ENCODE measurements at places on chromosomes 5 and 9.

GRCh38 chr9:129731477-129732085 lies 21.3 kb downstream of the PTGES start:
- DNase-seq, result no peak

GRCh38 chr5:9174446-9174845 lies 371.4 kb downstream of the SEMA5A start:
- no peak for DNase-seq

DNA sequence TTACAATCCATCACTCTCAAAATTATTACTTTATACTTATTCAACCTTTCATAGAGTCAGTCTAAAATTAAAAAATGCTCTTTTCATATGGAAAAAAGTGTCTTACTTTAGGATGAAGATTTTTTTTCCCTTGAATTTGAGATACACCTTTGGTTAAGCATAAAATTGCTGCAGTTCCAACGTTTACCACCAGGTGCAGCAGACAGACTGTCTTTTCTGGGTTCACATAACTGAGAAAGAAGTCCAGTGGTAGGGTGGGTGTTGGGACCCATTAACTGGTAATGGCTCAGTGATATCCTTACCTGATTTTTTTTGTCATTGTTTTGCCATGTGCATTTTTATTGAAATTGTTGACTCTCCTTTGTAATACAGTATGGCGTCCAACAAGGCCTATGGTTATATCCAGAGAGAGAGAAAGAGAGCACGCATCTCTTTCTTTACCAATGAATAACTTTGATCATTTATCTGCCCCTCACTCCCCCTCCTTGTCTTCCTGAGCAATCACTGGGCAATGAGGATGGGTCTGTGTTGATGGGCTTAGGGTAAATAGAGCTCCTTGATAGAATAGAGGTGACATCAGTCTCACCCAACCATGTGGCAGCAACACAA lies 98.4 kb downstream of the FBXL7 start:
- DNase-seq, result no peak

GRCh38 chr5:96825243-96825642 lies 17.5 kb upstream of the ERAP1 start:
- DNase-seq, result no peak

- no peak for DNase-seq
Measured at GRCh38 chr5:38420246-38420645, 136.2 kb downstream of the LIFR start.

GRCh38 chr5:163489055-163489744 lies 16.2 kb upstream of the MAT2B start:
- DNase-seq, result no peak

DNA sequence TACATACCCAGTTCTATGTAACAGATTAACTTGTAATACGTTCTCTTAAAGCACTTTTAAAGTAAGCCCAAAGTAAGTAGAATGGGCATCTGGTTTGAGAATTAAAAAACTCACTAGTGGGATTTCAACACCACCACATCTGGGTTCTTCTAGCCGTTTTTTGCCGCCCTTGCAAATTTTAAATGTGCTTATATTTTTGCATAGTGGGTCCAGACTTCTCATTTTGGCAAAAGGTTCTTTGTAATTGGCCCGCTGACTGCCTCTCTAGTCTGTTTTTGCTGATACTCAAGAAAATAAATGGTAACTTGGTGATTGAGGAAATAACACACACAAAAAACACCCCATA lies 582 bp upstream of the FBXO4 start:
- no peak for DNase-seq

DNA sequence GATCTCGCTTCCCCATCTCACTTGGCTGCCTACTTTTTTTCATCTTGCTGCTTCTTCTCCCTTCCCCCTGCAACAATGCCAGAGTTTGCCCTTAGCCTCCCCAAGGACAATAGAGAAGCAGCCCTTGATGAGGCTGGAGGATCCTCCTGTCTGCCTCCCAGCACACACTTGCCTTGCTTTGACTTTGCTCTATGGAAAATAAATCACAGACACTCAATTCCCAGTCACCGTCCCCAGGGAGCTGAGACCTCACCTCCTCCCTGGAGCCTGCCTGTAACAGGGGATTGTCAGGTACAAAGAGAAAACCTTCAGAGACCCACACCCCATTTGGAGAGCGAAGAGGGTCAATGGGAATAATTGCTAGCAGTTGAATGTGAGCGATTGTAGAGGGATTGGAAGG lies 242.1 kb upstream of the ZNF462 start:
- DNase-seq, result no peak

- DNase-seq, result peak; percentile 66
Measured at GRCh38 chr5:119332978-119333401, 22.8 kb upstream of the TNFAIP8 start.

DNA sequence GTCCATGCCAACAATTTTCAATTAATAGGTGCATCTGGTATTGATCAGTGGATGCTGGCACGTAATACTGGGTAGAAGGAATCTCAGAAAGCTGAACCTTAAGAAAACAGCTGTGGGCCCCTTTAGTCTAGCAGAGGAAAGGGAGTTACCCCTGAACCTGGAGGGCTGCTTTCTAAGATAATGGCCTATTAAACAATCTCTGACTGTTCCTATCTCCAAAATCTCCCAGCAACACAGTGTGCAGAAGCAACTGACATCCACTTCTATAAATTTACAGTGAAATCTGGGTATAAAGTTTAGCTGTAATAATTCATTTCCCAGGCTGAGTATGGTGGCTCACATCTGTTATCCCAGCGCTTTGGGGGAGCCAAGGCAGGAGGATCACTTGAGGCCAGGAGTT lies 198.8 kb downstream of the MAPKAP1 start:
- DNase-seq, result no peak

DNA sequence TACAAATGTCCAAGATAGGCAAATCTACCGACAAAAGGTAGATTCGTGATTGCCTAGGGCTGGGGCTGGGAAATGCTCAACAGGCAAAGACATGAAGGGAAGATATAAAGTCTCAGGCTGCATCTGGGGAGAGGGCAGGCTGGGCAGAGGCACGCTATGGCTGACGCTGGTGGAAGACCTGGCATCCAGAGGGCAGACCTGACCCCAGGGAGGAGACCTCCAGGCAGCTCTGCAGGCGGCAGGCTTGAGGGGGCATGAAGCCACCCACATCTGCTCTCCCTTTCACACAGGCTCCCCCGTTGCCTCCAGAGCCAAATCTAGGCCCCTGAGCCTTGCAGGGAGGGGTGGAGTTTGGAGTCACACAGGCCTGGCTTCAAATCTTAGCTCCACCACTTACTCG lies 145.5 kb downstream of the PAX5 start:
- no peak for DNase-seq

DNA sequence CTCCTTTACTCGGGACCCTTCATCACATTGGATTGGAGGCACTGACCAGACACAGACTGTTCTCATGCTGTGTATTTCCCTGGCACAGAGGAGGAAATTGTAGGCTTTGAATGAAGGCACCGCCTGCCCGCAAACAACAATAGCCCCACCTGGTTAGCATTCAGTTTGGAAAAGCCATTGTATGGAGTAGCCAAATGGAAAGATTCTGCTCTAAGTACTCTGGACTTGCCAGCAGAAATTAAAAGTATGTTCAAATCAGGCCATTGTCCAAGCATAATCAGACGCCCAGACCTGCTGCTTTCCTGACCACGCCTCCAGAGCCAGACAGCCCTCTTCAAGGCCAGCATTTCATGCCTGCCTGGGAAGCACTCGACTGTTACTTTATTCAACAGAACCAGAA lies 8.0 kb upstream of the SEMA4D start:
- no peak for DNase-seq

GRCh38 chr9:123609844-123610243 lies 253.8 kb downstream of the CRB2 start:
- DNase-seq, result no peak

DNA sequence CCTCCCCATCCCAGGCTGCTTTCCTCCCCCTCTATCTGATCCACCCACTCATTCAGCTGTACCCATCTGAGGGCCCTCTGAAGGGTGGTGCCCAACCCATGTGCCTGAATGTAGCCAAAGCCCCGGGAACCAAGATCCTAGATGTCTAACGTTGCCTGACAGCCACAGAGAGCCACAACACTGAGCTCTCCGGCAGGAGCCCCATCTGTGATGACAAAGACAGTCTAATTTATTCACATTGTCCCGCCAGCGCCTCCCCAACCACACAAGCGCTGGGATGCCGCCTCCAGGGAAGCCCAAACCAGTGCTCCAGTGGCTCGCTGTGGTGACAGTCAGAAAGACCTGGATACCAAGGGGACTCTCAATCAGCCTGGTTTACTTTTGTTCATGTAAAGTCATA lies 8.4 kb downstream of the IGFBPL1 start:
- no peak for DNase-seq

- no peak for DNase-seq
Measured at GRCh38 chr9:114070188-114071103, 7.7 kb downstream of the AMBP start.

DNA sequence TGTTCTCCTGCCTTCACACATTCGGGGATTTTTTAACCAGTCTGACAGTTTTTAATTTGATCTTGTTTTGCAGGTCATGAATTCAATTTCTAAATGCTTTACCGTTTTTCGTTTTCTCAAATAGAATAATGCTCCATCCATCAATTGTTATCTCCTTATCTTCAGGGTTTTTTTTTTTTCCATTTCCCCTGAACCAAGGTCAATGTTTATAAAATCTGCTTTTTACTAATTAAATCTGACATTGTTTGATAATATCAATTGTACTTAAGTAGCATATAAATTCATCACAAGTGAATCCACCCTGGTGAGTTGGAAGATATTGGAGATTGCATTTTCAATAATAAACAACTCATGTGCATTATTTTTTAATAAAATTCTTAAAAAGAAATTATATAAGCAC lies 2004.6 kb upstream of the WWC1 start:
- no peak for DNase-seq

GRCh38 chr9:68730570-68731235 lies 25.7 kb downstream of the PIP5K1B start:
- DNase-seq, result no peak

DNA sequence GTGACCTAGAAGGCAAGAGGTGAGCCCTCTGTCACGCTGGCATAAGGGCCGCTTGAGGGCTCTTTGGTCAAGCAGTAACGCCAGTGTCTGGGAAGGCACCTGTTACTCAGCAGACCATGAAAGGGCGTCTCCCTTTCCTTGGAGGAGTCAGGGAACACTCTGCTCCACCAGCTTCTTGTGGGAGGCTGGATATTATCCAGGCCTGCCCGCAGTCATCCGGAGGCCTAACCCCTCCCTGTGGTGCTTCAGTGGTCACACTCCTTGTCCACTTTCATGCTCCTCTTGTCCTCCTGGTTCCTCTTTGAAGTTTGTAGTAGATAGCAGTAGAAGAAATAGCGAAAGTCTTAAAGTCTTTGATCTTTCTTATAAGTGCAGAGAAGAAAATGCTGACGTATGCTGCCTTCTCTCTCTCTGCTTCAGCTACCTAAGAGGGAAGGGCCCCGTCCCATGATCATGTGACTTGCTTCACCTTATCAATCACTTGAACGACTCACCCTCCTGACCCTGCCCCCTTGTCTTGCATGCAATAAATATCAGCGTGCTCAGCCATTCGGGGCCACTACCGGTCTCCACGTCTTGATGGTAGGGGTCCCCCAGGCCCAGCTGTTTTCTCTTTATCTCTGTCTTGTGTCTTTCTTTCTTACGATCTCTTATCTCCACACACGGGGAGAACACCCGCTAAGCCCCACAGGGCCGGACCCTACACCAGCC lies 16.7 kb upstream of the SCGB3A1 start:
- DNase-seq, result no peak

GRCh38 chr5:130992095-130992494 lies 173.0 kb downstream of the HINT1 start:
- DNase-seq, result no peak

DNA sequence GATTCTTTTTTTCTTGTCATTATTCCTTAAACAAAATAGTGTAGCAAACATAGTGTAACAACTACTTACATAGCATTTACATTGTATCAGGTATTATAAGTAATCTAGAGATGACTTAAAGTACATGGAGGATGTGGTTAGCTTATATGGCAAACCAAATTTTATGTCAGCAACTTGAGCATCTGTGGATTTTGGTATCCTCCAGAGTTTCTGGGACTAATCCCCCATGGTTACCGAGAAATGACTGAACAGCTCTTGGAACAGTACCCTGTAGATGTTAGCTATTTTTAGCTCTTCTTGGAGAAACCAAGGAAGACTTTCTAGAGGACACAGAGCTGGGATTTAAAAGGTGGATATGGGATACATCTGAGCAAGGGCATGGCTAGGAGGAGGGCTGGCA lies 157.6 kb upstream of the KLF4 start:
- no peak for DNase-seq

GRCh38 chr5:139068494-139069151 lies 129.5 kb downstream of the SIL1 start:
- DNase-seq, result no peak

- no peak for DNase-seq
Measured at GRCh38 chr5:169080448-169080911, 220.5 kb downstream of the SLIT3 start.

DNA sequence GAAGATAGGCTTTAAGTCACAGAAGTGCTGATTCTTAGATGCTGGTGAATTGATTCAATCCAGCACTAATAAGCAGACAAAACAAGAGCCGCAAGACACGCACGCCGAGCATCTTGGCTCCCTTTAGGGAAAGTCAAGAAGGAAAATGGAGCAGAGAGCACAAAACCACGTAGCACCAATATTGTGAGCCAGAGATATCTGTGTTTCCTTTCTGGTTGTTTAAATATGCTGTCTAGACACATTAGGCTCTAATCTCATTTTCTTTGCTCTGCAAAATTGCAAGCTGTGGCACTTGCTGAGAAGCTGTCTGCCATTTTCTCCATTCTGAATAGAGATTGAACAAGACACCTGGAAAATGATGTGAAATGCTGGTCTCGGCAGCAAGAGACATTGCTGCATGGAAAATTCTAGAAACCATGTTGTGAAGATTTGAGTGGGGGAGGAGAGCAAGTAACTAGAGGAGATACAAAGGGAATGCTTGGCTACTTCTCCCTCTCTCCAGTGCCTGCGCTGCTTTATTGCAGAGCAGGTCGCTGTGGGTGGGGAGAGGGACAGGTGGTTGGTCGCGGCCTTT lies 336.3 kb downstream of the MED10 start:
- DNase-seq, result no peak

DNA sequence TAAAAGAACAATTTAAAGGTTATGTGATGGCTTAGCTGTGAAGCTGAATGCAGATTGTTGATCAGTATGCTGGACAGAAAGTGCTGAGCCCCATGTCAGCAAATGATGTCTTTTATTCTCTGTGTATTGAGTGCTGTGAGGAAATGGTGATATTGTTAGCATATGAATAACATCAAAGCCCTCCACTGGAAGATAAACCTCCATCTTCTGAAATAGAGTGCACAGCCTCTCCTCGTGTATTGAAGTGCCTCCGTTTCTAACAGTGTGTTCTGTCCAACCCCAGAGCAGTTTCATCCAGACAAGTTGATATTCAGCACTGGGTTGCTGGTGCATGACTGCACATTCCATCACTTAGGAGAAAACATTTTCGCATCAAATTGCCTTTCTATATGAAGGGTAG lies 242.9 kb downstream of the CSNK1G3 start:
- DNase-seq, result no peak

DNA sequence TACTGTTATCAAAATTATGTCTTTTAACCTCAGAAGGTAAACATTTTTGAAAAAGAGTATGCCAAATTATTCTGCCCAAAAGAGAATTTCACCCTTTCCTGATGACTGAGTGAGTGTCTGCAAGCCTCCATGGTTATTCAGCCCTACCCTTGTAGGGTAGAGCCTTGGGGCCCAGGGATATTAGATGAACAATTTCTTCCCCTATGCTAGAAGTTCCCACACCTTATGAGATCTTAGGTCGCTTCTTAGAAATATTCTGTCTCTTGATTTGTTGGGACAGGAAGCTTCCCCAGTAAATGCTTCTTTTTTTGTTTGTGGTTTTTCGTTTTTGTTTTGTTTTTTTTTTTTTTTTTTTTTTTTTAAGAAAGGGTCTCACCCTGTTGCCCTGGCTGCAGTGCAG lies 3.1 kb downstream of the CRB2 start:
- DNase-seq, result no peak

Measured in epithelial cell of prostate (primary cell).